Left kidney (tissue), 8 donors: ENCODE measurements at places on chromosomes 7 and 10.

GRCh38 chr7:29005829-29006228 lies 47.7 kb upstream of the TRIL start:
- no peak for DNase-seq

GRCh38 chr10:23081221-23081750 lies 14.1 kb upstream of the MSRB2 start:
- DNase-seq, result no peak

DNA sequence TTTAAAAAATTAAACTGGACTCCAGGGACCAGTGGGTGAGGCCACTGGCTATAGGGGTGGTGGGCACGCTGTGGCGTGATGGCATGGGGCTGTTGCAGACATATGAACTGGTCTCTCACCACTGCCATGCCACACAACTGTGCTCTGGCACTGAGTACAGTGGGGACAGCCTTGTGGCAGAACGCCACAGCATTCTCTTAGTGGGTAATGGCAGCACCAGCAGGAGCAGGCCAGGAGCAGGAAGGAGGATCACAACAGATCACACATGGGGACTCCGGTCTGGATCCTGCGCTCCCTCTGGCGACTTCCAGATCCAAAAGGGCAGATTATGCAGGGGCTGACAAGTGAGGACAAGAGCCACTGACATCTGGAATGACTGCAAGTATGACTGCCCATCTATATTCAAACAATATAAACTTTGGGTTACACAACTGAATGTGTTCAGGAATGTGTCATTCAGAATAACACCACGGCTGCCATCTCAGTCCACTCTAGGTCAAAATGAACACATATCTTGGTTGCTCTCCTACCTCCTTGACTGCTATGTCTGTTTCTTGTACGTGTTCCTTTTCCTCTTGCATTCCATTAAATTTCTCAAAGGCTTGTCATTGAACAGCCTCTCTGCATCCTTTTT lies 176.0 kb downstream of the KMT2E start:
- DNase-seq, result no peak

DNA sequence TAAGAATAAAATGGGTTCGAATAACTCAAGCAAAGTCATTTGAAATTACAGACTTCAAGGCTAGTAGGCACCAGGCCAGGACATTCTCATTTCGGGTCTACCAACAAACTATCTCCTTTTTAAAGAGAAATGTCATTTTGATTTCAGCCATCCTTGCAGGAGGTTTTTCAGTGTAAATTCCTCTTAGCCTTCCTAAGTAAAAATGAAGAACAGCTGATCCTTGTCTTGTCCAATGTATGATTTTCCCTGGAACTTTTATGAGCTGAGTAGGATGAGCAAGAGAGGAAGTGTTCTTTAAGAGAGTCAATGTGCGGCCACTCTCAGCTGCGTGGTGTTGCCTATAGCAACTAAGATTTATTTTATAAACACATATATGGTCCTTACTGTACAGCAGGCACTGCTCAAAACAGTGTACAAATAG lies 110.1 kb downstream of the PLCE1 start:
- peak; percentile 73 for DNase-seq

DNA sequence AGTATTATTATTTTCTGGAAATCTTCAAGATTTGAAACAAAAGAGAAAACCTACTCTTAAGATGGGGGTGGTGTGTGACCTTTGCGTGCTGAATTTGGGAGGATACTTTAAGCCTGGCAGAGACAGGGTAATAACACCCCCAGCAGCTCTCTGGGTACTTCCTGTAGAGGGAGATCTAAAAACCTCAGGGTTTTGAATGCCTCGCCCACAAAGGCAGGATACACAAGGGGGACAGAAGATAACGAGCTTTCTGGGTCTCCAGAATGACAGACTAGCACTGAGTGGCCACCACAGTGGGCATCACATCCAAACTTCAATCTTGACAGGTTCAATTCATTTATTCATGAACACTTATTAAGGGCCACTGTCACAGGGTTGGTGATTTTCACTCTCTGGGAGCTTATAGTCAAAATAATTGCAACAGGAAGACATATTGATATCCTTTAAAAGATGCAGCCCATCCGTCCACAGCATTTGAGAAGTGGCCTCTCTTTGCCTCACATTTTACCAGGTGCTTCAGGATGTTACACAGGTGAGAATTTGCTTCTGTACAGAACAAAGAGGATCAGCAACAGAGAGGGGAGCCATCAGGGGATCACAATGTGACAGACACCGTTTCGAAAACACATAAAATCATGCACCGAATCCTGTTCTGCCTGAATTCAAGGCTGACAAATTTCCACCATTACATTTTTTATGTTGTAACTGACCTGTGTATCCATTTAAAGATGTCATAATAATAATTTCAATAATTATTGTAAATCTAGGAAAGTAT lies 14.3 kb downstream of the CPA1 start:
- DNase-seq, result no peak

- no peak for DNase-seq
These were observed 54.5 kb downstream of the PIP4K2A start for GRCh38 chr10:22659866-22660265.

GRCh38 chr10:97572214-97572989 lies at the start of gene ANKRD2:
Gene ANKRD2, plus strand, starts transcription at chr10:97572779. Its CDS starts 10 bp downstream, at chr10:97572789.
- DNase-seq, result peak; percentile 64

DNA sequence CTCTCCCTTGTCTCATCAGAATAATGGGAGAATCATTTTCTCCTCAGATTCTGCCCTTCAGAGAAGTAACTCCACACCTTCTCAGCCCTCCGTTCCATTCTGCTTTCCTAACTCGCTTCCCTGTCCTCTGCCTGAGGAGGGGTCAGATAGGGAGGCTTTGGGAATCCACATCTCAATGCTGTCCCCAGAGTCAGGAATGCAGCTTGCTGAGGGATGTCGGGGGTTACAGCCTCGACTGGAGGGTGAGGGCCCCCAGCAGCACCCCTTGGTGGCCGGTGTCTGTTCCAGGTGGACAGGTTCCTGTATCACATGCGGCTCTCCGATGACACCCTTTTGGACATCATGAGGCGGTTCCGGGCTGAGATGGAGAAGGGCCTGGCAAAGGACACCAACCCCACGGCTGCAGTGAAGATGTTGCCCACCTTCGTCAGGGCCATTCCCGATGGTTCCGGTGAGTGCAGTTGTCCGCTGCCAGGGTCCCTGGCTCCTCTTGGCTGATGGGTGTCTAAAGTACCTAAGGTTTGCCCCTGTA lies 6.9 kb downstream of the HKDC1 start:
- DNase-seq, result no peak

DNA sequence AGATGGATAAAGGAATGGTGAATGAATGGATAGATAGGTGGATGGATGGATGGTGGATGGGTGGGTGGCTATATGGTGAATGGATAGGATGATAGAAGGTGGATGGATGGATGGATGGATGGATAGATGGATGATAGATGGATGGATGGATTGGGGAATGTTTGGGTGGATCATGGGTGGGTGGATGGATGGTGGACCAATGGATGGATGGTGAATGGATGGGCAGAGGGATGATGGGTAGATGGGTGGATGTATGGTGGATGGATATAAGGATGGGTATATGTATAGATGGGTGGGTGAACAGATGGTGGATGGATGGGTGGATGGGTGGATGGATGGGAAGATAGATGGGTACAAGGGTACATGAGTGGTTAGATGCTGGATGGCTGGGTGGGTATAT lies 322.4 kb downstream of the ADARB2 start:
- DNase-seq, result no peak

DNA sequence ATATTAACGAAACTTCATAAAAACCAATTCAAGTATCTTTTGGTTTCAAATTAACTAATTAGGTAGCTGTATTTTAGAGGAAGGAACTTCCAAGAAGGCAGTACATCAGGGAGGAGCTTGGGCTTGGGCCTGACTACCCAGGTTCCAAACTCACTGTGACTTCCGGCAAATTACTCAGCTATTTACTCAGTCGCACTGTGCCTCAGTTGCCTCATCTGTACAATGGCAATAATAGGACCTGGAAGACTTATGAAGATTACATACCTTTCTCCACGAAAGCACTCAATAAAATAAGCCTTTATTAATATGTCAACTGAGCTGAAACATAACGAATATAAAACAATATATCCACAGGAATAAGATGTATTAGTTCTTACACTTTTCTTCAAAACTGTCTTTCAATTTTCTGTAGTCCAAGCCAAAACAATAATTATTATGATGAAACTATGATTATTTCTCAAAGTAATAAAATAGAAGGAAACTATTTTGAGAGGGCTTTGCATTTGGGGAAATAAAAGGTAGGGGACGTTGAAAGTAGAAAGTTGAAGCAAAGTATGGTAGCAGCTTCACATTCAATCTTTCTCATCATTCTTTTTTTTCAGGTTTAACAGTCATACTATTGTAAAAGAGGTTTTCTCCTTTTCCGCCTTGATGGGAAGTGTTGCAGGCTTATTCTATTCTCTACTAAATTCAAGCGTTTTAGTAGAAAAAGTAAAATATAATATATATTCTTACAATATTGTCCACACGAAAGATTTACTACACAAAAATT lies 10.5 kb upstream of the EBLN1 start:
- DNase-seq, result no peak
